CD8-positive, alpha-beta memory T cell (primary cell): ENCODE measurements at places on chromosomes 12 and 14.
A peak's percentile ranks its signal among the peaks of the same experiment; 100 is the strongest.

GRCh38 chr12:17507336-17507735, 582.7 kb downstream of the RERGL start:
- H3K36me3 ChIP-seq: no peaks in the 10 kb centered on the region
- no peaks in the 10 kb centered on the region for H3K27me3 ChIP-seq
- H3K4me3 ChIP-seq: no peak overlapping the region
- no peak overlapping the region for H3K27ac ChIP-seq
- DNase-seq: no peak

- H3K36me3 ChIP-seq: no peaks in the 10 kb centered on the region
- H3K27ac ChIP-seq: no peak overlapping the region
- H3K4me3 ChIP-seq: no peak overlapping the region
- no peaks in the 10 kb centered on the region for H3K27me3 ChIP-seq
Measured at GRCh38 chr12:851913-852312, 97.6 kb downstream of the RAD52 start.

GRCh38 chr14:102893452-102893851, 29.0 kb upstream of the AMN start:
- H3K27me3 ChIP-seq: no peaks in the 10 kb centered on the region
- H3K4me3 ChIP-seq: no peak overlapping the region
- peaks cover 21% of the 10 kb centered on the region for H3K36me3 ChIP-seq
- no peak for DNase-seq
- no peaks in the 10 kb centered on the region for H3K4me1 ChIP-seq

DNA sequence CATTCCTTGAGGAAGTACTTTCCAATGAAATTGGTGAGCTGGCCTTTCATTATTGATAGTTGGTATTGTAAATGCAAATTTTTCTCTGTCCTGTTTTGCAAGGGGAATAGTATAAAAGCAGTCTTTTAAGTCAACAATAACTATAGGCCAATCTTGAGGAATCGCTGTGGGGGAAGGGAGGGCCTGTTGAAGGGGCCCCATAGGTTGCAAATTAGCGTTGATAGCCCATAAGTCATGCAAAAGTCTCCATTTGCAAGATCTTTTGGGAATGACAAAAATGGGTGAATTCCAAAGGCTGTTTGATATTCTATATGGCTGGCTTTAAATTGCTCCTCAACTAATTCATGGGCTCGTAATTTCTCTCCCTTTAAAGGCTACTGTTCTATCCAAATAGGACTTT, 143.6 kb downstream of the TMEM117 start:
- no peaks in the 10 kb centered on the region for H3K27me3 ChIP-seq
- DNase-seq: no peak
- no peak overlapping the region for H3K4me3 ChIP-seq
- no peak overlapping the region for H3K27ac ChIP-seq
- no peaks in the 10 kb centered on the region for H3K36me3 ChIP-seq

DNA sequence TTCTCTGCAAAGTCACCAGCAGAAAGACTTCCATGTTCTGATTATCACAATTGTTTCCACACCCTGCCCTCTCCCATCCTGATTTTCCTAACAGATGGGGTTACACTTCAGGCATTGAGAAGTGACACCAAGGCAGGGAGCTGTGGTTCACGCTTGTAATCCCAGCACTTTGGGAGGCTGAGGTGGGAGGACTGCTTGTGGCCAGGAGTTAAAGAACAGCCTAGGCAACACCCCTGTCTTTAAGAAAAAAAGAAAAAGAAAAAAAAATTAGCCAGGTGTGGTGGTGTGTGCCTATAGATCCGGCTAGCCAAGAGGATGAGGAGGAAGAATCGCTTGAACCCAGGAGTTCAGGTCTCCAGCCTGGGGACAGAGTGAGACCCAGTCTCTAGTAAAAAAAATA, 5.2 kb downstream of the PPP1CC start:
- H3K4me3 ChIP-seq: no peak overlapping the region
- H3K27me3 ChIP-seq: no peaks in the 10 kb centered on the region
- no peak overlapping the region for H3K27ac ChIP-seq
- H3K4me1 ChIP-seq: peaks cover 69% of the 10 kb centered on the region
- H3K36me3 ChIP-seq: peaks cover 2% of the 10 kb centered on the region
- peak; percentile 14 for DNase-seq
